Heart right ventricle (tissue), 16 donors: ENCODE measurements at places on chromosomes 5 and 9. TPM values are rescaled to one million over a fixed set of nuclear protein-coding genes. Genes with fewer than 3 reads are reported as not detected.
A peak's percentile ranks its signal among the peaks of the same experiment; 100 is the strongest.

GRCh38 chr5:138051441-138052296, 18.8 kb upstream of the FAM13B start:
- H3K27me3 ChIP-seq, result no peaks in the 10 kb centered on the region
- H3K4me1 ChIP-seq, result no peaks in the 10 kb centered on the region
- no peaks in the 10 kb centered on the region for H3K36me3 ChIP-seq
- peak overlapping the region; percentile 59 for H3K27ac ChIP-seq
- DNase-seq, result peak; percentile 39

- peaks cover 71% of the 10 kb centered on the region for H3K4me1 ChIP-seq
- peak overlapping the region; percentile 55 for H3K27ac ChIP-seq
- no peaks in the 10 kb centered on the region for H3K36me3 ChIP-seq
- H3K4me3 ChIP-seq, result no peak overlapping the region
Observed at GRCh38 chr9:110114859-110115201, 93.1 kb downstream of the C9orf152 start.

DNA sequence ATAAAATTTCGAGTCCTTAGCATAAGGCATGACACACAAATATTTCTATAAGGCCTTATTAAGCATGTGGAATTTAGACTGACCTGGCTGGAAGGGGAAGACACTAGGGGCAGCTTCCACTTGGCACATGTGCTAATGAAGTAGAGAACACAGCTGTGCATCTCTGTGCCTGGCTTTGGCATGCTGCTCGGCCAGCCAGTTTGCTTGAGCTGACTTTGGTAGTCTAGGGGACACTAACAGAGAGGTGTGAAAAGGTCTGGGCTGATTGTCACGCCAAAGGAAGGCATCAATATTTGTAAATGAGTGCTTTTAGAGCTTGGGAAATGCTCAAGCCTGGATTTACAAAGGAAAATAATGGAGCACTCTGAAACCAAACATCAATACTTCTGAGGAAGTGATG, 723.7 kb downstream of the PRELID2 start:
- H3K36me3 ChIP-seq, result no peaks in the 10 kb centered on the region
- no peak overlapping the region for H3K4me3 ChIP-seq
- DNase-seq, result no peak
- H3K27me3 ChIP-seq, result no peaks in the 10 kb centered on the region
- H3K27ac ChIP-seq, result no peak overlapping the region

- peaks cover 6% of the 10 kb centered on the region for H3K4me1 ChIP-seq
- H3K4me3 ChIP-seq, result no peak overlapping the region
Observed at GRCh38 chr9:3346549-3346948, 179.3 kb downstream of the RFX3 start.

PHYHD1 gene
- 49.2 TPM for polyA plus RNA-seq

OGN gene
- 4.2 TPM for polyA plus RNA-seq
